ENCODE measurements at places on chromosomes 3 and 15. TPM values are rescaled to one million over a fixed set of nuclear protein-coding genes. Genes with fewer than 3 reads are reported as not detected.

The FOXB1 gene
- total RNA-seq, result not detected

The CHRNA7 gene
- total RNA-seq, result not detected

The CERS3 gene
- total RNA-seq, result not detected

The CEMIP gene
- 131 TPM for total RNA-seq

The TIMP4 gene
- total RNA-seq, result 1.3 TPM

The CD200R1 gene
- under 0.01 TPM for total RNA-seq

The MRPS25 gene
- total RNA-seq, result 12.6 TPM

The STXBP5L gene
- under 0.01 TPM for total RNA-seq

The ABHD17C gene
- 12.1 TPM for total RNA-seq

The KY gene
- total RNA-seq, result 0.32 TPM

The ATP1B3 gene
- 82.5 TPM for total RNA-seq

The FOXP1 gene
- total RNA-seq, result 97.3 TPM

The PP2D1 gene
- not detected for total RNA-seq

The CSPG5 gene
- total RNA-seq, result 0.32 TPM

The PRSS50 gene
- not detected for total RNA-seq

The CSTA gene
- total RNA-seq, result not detected

The CHRNA5 gene
- total RNA-seq, result 0.64 TPM

The NAALADL2 gene
- 16.4 TPM for total RNA-seq

The ITIH3 gene
- total RNA-seq, result 8.2 TPM

The IL5RA gene
- total RNA-seq, result not detected

The CNTN3 gene
- total RNA-seq, result 1.6 TPM

The LYZL4 gene
- total RNA-seq, result not detected

The SLC7A14 gene
- total RNA-seq, result 2.2 TPM

The ANKRD63 gene
- not detected for total RNA-seq

The MOBP gene
- total RNA-seq, result not detected

The PLCD1 gene
- 15.5 TPM for total RNA-seq

The AQP9 gene
- total RNA-seq, result not detected

The COPS2 gene
- total RNA-seq, result 63.1 TPM

The CRYGS gene
- 0.86 TPM for total RNA-seq

The WNT5A gene
- 1,105 TPM for total RNA-seq

The CCR4 gene
- total RNA-seq, result not detected

The LRRC31 gene
- not detected for total RNA-seq

The GRK7 gene
- not detected for total RNA-seq

The KCNMB2 gene
- not detected for total RNA-seq

The RFTN1 gene
- 74.7 TPM for total RNA-seq

The FRMD4B gene
- total RNA-seq, result under 0.01 TPM

Data from fibroblast of villous mesenchyme (primary cell).